ENCODE measurements at places on chromosomes 6 and 20.

DNA sequence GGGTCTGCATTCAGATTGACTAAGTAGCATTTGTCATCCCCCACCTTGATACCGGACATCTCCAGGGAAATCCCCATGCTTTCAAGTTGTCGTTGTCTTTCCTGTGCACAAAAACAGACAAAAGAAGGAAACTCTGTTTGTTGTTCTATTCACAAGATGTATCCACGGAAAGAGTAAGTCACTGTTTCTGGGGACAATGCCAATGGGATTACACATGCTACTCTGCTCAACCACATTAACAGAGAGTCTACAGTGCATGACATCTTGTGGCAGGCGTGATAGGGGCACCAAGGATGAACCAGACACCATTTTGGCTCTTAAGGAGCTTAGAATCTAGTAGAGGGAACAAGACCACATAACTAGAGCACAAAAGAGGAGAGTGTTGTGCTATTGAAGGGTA, 124.4 kb upstream of the NUP153 start:
- DNase-seq, result no peak

DNA sequence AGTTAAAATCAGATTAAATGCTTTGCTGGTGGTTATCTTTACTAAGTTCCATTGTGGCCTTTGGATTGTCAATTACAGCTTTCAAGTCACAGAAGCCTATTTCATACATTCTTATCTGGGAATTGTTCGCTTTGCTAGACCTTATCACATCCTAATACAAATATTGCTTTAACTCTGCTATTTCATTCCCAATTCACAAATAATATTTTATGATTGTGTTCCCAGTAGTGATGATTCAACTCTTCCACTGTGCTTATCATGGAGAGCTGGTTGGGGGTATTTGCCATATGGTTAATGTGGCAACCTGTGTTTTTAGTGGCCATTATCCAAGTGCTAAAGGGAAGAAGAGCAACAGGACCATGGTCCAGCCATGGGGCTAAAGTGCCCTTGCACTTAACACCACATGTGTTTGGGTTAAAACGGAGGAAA, 72.9 kb upstream of the GLP1R start:
- DNase-seq, result no peak

DNA sequence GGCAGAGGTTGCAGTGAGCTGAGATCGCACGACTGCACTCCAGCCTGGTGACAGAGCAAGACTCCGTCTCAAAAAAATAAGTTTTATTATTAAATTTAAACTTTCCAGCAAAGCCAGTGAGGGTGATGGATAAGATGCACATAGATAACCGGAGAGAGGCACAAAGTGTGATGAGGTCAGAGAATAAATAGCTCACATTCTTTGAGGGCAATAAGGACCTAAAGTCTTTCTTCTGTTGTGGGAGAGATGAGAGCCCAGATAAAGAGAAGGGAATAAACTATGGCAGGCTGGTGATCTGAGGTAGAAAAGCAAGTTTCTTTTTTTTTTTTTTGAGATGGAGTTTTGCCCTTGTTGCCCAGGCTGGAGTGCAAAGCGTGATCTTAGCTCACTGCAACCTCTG, 20.6 kb upstream of the EZR start:
- no peak for DNase-seq

- DNase-seq, result no peak
Observed at GRCh38 chr6:156185113-156185512, 592.1 kb upstream of the ARID1B start.

DNA sequence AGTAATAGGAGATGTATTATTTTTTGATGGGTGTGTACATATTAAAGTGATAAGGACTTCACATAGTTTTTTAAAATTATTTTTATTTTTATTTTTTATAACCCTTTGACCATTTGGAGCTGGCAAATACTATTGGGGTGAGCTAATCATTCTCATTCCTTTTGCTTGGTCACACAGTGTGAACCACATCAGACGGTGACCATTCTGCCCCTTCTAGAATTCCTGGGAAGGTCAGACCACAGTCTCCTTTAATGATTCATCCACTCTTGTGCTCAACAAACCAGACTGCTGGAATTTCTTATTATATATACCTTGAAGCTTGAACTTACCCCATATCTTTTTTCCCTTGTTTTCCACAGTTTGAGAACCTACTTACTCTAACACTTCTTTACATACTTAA, 23.9 kb upstream of the PRL start:
- no peak for DNase-seq

DNA sequence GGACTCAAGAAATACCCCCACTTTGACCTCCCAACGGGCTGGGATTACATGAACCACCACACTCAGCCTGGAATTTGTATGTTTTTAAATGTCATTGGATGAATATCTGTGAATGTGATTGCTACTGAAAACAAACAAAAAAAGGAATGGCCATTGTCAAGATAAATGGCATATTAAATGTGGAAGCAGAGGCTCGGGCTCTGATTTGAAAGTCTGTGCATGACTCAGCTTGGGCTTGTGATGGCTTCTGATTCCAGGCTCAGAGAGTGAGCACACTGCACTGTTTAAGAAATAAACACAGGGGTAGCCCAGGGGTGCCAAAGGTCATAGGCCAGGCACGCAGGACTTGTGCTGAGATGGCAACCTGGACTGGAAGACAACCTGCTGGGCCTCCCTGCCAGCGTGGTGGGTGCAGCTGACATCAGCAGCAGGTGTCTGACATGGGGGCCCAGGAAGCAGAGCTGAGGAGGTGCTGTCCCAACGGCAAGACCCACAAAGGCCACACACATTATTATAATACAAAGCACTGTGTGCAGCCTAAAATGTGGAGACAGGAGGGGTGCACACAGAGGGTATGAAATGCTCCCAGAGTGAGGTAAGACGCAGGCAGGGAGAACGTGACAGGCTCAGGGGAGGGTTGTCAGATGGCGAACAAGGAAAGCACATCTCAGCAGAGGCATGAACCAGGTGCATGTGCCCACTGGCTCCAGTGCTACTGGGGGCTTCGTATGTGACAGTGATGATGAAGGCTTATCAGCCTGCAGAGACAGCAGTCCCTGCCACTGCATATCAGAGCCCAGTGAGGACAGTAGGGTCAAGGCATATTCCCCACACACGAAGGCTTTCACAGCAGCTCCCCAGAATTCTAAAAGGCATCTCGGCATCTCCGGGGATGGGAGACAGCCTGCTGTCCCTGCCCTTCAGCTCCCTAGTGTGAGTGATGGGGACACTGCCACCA, 169.4 kb downstream of the SYNDIG1 start:
- DNase-seq, result no peak

GRCh38 chr6:90978046-90978445, 391.2 kb upstream of the MAP3K7 start:
- DNase-seq, result no peak

GRCh38 chr6:137989664-137990063, 117.6 kb downstream of the PERP start:
- no peak for DNase-seq

DNA sequence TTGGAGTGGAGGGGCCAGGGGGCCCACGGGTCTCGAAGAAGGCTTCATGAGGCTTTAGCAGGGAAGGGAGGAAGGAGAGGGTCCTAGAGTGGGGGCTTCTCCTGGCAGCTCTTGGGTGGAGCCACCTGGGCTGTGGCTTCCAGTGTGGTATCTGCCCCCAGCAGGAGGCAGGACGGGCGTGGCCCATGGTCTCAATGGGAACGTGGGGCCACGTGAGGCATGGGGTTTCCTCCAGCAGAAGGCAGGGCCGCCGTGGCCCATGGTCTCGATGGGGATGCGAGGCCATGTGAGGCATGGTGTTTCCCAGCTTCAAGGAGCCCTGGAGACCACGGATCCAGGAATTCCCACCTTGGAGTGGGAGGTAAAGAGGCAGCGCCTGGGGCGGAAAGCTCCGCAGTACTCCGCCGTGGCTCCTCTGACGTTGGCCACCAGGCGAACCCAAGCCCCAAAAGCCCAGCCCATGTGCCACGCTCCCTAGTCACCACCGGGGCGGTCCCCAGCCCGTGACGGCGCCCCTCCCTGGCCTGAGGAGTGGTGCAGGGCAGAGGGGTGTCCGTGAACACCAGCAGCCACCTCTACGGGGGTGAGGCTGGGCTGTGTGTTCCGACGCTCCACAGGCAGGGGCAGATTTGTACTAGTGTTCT, 62.0 kb upstream of the GATA5 start:
- no peak for DNase-seq

DNA sequence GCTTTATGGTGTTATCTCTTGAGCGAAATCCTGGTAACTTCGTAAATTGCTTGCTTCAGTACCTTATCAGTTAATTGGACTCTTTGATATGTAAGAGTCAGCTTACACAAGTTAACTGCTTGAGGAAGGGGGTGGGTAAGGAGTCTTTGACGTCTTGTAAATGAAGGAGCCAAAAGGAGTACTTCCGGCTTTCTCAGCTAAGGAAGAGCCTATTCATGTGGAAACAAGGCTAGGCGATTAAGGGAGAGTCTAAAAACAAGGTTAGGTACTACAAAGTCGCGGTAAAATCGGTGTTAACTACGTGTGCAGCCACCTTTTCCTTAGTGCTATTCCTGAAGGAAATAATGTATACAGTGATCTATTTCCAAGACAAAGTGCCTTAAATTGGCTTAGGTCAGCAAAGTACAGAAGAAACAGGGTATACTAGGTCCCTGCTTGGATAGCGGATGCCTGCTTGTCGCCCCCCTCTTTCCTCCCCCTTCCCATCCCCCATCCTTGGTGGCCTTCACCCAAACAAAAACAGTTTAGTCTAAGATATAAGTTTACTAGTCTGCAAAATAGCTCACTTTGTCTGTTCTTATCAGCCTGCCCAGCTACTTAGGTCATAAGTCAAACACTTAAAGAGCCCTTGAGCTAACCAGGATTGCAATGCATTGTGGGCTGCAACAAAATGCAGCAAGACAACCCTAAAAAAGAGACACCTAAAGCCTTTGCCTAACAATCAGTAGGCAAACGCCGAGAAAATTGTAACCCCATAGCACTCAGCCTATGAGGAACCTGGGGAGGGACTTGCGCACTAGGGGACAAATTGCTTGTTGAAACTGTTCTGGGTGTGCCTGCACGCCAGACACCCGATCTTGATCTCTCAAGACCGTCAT, 147.3 kb downstream of the TRIM27 start:
- DNase-seq, result no peak

GRCh38 chr6:14292119-14292518, 174.5 kb downstream of the CD83 start:
- no peak for DNase-seq

- DNase-seq, result no peak
Observed at GRCh38 chr6:119871520-119871919, 522.0 kb upstream of the MAN1A1 start.

- no peak for DNase-seq
Observed at GRCh38 chr6:16398587-16398986, 160.2 kb downstream of the GMPR start.

DNA sequence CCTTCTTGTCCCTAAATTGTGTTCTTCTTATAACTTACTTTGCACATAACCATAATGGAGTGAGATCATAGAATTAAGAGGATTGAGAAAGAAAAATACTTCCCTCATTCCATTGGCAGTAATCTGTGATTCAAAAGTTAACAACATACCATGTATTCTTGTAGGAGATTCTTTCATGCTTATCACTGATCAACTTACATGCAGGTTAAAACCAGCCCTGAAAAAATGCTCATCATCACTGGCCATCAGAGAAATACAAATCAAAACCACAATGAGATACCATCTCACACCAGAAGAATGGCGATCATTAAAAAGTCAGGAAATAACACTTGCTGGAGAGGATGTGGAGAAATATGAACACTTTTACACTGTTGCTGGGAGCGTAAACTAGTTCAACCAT, 36.5 kb upstream of the GFRAL start:
- no peak for DNase-seq

DNA sequence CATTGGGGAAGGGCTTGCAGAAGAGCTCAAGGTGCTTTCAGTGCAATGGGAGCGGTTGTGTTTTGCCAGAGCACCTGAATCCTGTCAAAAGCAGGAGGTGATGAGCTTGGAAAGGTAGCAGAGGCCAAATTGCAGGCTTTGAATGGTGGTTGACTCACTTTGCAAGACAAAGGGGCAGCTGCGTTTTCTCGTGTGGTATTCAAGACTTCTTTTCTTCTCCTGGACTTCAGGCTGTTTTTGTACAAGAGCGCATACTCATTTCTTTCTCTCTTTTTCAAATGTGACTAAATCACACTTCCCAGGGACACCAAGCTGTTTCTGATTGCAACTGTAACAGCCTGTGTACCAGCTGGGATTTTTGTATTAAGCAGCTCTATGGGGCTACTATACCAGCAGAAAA, 32.3 kb downstream of the GHRH start:
- DNase-seq, result no peak

DNA sequence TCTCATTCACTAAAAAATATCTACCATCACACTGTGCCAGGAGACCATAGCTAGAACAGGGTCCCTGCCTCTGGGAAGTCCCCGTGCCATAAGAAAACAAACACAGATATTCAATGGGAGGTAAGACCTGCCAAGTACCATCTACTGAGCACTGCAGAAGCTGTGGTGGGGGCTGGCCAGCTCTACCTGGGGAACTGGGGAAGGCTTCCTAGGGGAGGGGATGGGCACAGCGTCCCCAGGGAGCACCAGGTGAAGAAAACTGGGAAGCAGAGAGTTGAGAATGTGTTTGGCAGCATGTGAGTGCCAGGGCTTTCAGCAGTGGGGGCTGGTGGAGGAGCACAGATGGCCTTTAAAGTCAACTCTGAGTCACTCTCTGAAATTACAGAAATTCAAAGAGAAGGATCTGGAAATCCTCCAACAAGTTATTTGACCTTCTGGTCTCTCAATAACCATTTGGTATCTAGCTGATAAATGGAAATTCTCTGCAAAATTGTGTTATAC, 85.2 kb downstream of the SHLD1 start:
- peak; percentile 21 for DNase-seq

DNA sequence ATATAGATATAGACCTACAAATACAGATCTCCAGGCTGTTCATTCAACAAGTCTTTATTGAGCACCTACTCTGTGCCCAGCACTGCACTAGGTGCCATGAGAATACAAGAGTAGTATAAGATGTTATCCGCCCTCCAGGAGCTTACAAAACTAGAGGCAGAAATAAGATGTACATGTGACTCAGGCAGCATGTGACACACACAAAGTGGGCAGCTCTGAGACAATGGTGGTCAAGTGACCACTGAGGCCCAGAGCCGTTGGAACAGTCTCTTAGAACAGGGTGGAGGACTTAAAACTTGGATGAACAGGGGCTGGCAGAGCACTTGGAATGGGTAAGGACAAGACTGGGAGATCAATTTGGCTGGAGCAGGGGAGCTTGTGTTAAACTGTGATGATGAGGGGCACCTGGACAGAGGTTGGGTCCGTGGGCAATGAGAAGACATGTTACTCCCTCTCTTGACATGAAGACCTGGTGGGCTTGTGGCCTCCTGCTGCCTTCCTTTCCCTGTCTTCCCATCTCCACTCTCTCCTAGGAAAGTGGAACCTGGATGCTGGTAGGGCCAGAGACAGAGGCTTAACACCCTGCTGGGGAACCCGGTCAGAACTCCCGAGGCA, 21.2 kb downstream of the TRIM15 start:
- no peak for DNase-seq

DNA sequence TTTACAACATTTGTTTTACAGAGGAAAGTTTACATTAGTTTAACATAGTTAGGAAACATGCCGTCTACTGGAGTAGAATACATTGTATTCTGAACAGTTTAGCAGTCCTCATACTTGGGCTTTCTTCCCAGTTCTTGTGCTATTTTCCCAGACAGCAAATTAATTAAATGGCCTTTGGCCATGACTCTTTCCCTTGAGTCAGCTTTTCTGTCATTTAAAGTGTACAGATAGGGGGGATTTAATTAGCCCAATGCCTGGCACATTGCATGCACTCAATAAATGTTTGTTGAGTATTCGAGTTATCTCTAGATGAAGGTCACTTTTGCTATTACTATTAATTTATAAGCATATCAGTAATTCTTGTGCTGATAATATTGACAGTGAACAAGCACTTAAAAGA, 1.6 kb downstream of the TMEM244 start:
- no peak for DNase-seq
